ENCODE measurements at places on chromosomes 6 and 20. TPM values are rescaled to one million over a fixed set of nuclear protein-coding genes. Genes with fewer than 3 reads are reported as not detected.

OR2B3 gene
- not detected for total RNA-seq

CST9L gene
- total RNA-seq: not detected

PTK6 gene
- 0.16 TPM for total RNA-seq

DEFB126 gene
- not detected for total RNA-seq

ZGPAT gene
- total RNA-seq: 17.6 TPM

CD40 gene
- 17.0 TPM for total RNA-seq

All from breast epithelium (tissue), 4 donors.